A549 treated with Hydrocortisone at 1 μM for 4 hours (cell line): ENCODE measurements at places on chromosomes 3 and 15. TPM values are rescaled to one million over a fixed set of nuclear protein-coding genes. Genes with fewer than 3 reads are reported as not detected.

NR2E3 gene
- total RNA-seq, result 0.14 to 0.31 TPM (median 0.22 TPM) in 5 replicates

SNX22 gene
- 0.75 to 1.3 TPM (median 1.3 TPM) in 5 replicates for total RNA-seq

ATP10A gene
- total RNA-seq, result 7.7 to 10.0 TPM (median 8.5 TPM) in 5 replicates

ZPLD1 gene
- 0.06 TPM in 1 of 5 replicates, not detected in the others for total RNA-seq

PPP1R14D gene
- total RNA-seq, result 0.17 to 0.32 TPM in 2 of 5 replicates, not detected in the others
